ENCODE measurements at places on chromosomes 7 and 10.

DNA sequence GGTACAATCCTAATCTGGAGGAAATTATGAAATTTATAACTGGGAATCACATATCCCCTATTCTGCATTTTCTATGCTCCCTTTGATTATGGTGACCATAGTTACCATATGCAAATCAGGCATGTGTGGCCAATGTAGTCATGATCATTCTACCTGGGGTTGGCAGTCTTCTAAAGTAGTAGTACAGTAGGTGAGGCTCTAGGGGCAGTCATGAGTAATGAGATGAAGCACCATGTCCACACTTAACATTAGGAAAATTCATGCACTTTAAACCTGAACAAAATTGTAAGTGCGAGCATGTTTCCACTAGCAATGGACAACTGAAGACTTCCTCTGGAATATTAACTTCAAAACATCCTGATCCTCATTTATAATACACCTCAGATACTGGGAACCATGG is 545.9 kb downstream of the SUGCT start:
- peak; percentile 76 for DNase-seq

GRCh38 chr7:81293806-81294205 is 375.0 kb upstream of the SEMA3C start:
- DNase-seq: no peak

- DNase-seq: no peak
Observed at GRCh38 chr7:128770233-128770632, 5.4 kb downstream of the OPN1SW start.

DNA sequence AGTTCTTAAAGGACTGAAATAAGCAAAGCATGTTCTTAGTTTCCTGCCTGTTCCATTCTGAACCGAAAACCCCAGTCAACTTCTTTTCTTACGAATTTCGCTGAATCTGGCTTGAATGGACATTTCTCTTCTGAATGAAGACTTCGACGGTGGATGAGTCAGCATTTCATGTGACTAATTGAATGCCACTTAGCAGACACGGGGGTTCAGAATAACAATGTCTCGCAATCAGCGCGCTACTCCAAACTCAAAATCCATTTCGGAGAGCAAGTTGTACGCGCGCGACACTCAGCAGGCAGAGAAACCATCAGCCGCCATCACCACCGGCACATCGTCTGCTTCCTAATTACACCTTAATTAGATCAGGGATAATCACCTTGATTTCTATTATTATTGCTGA is 239.0 kb upstream of the KLF6 start:
- DNase-seq: no peak

GRCh38 chr10:31778627-31779026 is 150.0 kb downstream of the ARHGAP12 start:
- DNase-seq: no peak

- DNase-seq: no peak
Observed at GRCh38 chr10:68239596-68240150, 7.8 kb upstream of the ATOH7 start.

DNA sequence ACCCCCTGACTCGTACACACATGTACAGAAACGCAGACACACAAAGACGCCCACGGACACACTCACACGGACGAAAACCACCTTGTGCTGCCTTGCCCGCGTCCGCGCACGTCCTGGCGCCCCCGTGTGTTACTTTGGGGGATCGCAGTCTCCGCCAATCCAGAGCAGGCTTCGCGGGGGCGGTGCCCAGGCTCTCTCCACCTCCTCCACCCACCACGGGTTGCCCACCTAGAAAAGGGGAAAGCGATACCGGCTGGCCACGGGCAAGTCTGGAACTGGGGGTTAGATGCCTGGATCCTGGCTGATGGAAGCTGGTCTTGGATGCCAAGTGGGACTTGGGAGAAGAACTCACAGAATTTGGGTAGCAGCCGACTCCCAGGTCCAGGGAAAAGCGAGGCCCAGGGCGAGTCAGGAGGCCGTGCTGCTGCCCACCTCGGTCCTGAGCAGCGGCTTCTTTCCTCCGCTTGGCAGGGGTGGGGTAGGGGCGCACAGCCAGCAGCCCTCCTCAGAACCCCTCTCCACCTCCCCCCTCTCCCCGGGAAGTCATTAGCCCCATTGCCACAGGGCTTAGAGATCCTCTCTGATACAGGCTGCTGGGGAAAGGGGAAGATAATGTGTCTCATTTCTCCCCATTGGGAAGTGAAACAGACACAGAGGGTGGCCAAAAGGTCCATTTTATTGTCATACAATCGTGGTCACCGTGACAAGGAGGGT is 4.6 kb upstream of the VGF start:
- peak; percentile 84 for DNase-seq

GRCh38 chr7:141466151-141466904 is 84.9 kb upstream of the AGK start:
- DNase-seq: no peak

GRCh38 chr7:39252916-39253315 is 275.2 kb downstream of the POU6F2 start:
- DNase-seq: no peak

GRCh38 chr10:116160271-116160670 is 112.7 kb downstream of the GFRA1 start:
- DNase-seq: no peak

DNA sequence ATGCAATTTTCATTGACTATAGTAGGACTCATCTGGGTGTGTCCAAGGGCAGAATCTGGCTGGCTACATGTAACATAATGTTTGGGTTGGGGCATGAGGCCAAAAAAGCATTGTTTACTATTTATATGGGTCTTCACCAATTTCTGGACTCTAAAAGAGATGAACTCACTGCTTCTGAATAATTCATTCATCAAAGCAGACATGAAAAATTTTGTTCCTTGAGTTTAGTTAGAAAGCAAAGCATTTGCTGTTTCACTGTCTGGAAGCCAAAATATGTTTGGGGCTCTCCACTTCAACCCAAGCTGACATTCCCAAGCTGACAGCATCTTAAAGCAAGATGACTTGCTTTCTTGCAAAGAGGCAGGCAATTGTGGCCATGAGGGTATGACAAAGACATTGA is 670.6 kb downstream of the SUGCT start:
- DNase-seq: no peak

GRCh38 chr10:125124907-125125306 is 35.5 kb downstream of the CTBP2 start:
- no peak for DNase-seq

- DNase-seq: peak; percentile 61
Observed at GRCh38 chr7:44607141-44608068, 978 bp downstream of the OGDH start.

GRCh38 chr10:105843786-105844185 is 1202.7 kb downstream of the SORCS3 start:
- no peak for DNase-seq

GRCh38 chr10:109239371-109239770 is 683.9 kb downstream of the XPNPEP1 start:
- DNase-seq: peak; percentile 5

DNA sequence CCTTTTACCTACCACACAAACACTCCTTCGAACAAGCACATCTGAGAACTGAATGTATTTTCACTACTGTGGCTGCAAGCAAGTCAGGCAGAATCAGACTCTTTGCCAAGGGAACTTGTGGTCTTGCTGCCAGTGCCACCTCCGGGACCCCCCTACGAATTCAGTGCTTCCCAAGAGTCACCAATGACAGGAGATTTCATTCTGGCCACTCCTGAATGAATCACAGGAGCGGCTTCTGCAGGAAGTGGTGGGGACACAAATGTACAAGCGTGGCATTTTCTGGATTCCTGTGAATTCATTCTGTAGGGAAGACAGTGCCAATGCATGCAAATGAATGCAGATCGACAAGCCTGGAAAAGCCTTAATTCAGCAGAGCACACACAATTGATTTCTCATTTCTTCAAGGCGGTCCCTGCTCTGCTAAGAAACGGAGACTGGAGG is 161.2 kb downstream of the CAMK1D start:
- DNase-seq: no peak

DNA sequence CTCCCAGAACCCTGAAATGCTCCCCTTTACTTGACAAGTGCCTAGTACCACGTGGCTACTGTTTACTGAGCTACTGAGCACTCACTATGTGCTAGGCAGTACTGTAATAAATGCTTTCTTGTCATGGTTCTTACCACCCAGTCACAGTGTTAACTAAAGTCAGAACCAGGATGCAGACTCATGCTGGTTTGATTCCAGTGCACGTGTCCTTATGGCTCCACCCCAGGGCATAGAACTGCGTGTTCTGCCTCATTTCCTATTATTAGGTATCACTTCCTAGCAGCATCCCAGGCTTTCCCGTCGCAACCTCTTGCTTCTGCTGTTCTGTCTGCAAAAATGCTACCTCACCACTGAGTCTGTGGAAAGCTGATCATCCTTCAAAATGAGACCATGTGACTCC is 71.7 kb upstream of the DOCK1 start:
- DNase-seq: no peak

DNA sequence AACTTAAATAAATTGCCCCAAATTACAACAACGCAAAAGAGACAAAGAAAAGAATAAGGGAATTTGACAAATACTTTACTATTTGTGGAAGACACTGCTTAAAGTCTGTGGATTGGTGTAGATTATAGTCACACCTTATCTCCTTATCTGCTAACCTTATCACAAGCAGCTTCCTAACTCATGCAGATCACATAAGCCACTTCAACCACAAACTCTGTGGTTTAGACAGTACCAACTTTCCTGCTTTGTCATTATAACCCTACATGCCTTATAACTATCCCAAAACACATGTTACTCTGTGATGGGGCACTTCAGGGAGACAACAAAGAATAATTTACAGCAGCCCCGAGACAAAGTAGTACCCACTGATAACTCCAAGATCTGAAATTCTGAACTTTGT is 41.5 kb upstream of the PPP3CB start:
- no peak for DNase-seq

DNA sequence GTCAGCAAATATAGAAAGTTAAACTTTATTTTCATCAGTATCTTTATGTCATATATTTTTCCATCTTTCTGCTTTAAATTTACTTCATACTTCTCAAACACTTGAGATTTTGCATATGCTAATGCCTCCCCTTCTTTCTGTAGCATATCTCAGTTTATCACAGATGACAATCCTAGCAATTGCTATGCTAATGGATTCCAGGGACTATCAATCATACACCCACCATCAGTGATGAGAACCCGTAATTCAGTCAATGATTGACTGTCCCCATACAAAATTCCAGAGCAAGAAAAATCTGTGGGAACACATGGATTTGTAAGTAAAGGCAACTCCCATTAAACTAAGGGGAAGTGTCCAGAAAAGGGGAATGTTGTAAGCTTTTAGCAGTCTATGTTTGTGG is 432.4 kb upstream of the SEMA3D start:
- DNase-seq: no peak

DNA sequence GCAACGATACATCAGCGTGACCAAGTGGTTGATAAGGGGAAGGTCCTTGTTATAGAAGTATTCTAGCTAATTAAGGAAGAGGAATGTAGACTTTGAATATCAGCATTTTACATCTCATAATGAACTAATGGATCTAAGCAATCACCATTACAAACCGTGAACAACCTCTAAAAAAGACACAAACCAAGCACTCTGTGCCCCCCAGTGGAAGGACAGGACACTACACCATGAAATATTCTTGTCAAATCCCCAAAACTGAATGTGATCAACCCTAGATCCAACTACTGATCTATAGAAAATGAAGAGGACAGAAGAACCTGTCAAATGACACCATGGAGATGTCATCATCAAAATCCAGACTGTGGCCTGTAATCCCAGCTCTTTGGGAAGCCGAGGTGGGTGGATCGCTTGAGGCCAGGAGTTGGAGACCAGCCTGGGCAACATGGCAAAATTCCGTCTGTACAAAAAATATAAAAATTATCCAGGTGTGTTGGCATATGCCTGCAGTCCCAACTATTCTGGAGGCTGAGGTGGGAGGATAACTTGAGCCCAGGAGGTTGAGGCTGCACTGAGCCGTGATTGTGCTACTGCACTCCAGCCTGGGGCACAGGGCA is 111.3 kb upstream of the CARD11 start:
- peak; percentile 59 for DNase-seq

DNA sequence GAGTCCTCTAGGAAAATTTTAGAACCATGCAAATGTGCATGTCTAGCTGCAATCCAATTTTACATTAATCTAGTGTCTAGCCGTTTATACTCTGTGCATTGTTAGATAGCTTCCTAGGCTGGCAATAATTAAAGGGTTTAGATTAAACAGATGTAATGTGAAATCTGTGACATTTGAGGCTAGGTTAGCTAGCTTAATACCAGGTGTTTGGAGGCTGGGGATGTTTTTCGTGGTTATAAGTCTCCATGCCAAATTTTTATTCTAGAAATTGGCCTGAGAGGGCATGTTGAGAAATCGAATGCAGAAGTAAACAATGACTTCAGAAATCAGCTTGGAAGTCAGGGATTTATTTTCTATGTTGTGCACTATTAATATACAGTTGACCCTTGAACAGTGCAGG is 94.2 kb downstream of the ST7 start:
- no peak for DNase-seq

- DNase-seq: peak; percentile 49
Observed at GRCh38 chr10:17512341-17513001, 58.1 kb upstream of the ST8SIA6 start.

GRCh38 chr7:27147199-27148030 is at the start of gene HOXA6:
HOXA6 (minus strand) TSS chr7:27147774; CDS start chr7:27147749, 25 bp downstream.
- peak; percentile 75 for DNase-seq

- DNase-seq: no peak
Observed at GRCh38 chr10:33453081-33454025, 118.9 kb upstream of the NRP1 start.

DNA sequence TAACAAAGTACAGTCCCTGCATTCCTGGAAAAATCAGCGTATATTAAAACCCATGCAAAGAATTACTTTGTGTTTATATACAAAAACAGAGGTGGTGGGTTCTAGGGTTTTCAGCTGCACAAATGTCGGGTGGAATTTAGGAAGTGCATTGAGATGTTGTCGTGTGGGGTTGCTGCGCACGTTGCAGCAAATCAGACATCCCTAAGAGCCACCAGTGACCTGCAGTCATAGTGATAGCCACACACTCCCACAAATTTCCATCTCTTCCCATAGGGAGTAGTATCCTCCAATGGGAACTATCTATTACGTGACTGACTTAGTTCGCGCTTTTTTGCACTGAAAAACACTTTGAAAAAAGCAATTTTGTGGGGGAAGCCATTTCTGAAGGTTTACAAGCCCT is 375.2 kb upstream of the GALNT17 start:
- no peak for DNase-seq

DNA sequence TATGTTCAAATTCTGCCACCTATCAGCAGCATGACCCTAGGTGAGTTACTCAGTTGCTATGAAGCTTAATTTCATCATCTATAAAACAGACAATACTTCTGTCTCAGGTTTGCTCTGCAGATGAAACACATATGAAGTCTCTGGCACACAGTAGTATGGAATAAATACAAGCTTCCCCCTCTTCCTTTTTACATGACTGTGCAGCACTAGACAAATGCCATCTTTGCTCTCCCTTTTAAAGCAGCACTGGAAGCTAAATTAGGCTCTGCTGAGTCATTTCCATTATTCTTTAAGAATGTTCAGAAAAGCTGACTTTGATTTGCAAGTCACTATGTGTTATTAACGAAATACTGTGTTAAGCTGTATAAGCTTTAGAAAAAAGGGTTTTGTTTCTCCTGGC is 40.7 kb upstream of the ANAPC16 start:
- no peak for DNase-seq

- no peak for DNase-seq
Observed at GRCh38 chr10:98610301-98610700, 163.6 kb upstream of the HPS1 start.

- DNase-seq: peak; percentile 96
Observed at GRCh38 chr7:22357311-22358175, 589 bp upstream of the RAPGEF5 start.

- DNase-seq: no peak
Observed at GRCh38 chr7:121279822-121280221, 49.0 kb upstream of the WNT16 start.

Measured in DMS53 (cell line).